ENCODE measurements at places on chromosomes 1 and 21.
A peak's percentile ranks its signal among the peaks of the same experiment; 100 is the strongest.

DNA sequence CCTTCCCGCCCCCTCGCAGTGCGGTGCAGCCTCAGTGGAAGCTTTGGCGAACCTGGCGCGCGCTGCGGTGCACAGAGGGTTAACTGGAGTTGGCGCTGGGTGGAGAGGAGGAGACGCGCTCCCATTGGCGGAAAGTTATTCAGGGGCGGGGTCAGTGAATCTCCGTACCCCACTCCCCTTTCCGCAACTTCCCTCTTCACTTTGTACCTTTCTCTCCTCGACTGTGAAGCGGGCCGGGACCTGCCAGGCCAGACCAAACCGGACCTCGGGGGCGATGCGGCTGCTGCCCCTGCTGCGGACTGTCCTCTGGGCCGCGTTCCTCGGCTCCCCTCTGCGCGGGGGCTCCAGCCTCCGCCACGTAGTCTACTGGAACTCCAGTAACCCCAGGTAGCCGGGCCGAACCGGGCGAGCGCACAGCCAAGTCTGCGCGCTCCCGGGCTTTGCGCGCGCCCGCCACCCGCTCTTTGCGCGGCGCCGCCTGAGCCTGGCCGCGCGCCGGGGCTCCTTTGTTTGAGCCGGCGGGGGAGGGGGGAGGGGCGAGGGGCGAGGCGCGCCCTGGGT, at the start of gene EFNA4:
EFNA4 (plus strand) TSS at position 191 of the 561 bp plus-strand sequence; CDS start at position 275, 84 bp downstream.
- DNase-seq, result peak; percentile 94

DNA sequence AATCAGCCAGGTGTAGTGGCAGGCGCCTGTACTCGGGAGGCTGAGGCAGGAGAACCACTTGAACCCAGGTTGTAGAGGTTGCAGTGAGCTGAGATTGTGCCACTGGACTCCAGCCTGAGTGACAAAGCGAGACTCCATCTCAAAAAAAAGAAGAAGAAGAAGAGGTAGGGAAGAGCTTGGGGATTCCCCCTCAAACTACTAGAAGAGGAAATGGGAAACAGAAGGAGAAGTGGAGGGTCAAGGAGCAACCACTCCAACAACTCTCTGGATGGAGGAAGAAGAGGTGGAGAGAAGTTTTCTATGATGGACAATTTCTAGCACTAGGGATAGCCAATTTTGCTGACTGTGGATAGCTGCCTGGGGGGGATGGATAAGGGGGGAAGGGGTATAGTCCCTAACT, 14.9 kb upstream of the SLAMF9 start:
- DNase-seq, result no peak

DNA sequence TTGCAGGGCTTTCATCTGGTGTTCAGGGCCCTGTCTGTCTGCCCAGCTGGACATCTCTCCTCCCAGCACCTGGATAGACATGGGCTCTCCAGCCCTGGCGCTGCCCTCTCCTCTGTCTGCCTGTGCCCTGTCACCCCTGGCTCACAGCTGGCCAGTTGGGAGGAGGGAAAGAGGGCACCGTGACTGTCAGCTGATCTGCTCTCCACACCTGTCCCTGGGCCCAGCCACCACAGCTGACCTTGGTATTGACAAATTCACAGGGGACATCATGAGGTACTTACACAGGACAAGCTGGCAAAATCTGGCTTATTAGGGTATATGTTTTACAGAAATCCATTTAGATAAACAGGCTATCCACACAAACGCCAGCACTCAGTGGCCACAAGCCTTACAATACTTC, 8.3 kb downstream of the TNR start:
- DNase-seq, result no peak

DNA sequence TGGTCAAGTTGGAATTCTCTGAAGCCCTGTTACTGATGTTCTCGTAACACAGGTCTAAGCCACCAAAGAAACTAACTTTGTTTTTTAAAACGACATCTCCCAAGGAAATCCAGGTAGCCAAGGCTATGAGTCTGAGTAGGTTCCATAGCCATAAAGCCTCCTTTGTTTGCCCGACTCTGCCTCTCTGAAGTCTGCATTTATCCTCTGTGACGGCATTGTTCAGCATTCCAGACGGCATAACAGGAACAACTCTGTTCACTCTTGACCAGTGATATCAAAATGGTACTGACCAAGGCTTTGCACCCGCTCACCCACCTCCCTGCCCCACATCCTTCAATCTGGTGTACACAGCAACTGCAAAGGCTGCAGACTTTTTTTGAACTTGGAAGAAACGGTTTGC, 14.8 kb downstream of the URB1 start:
- no peak for DNase-seq

All from germinal center (tissue), 1 donor.